ENCODE measurements at places on chromosomes 16 and 17. TPM values are rescaled to one million over a fixed set of nuclear protein-coding genes. Genes with fewer than 3 reads are reported as not detected.

The ARMC7 gene
- 1.8 TPM for total RNA-seq

The EVI2A gene
- total RNA-seq = 9.9 TPM

The EPX gene
- not detected for total RNA-seq

The CIITA gene
- under 0.01 TPM for total RNA-seq

The SPATA32 gene
- total RNA-seq = under 0.01 TPM

The RABEP2 gene
- 43.3 TPM for total RNA-seq

The CLEC18B gene
- 0.53 TPM for total RNA-seq

The BAIAP3 gene
- total RNA-seq = 0.92 TPM

The NPIPB2 gene
- 3.7 TPM for total RNA-seq

The HSD17B2 gene
- 0.68 TPM for total RNA-seq

The ARHGAP27 gene
- total RNA-seq = 2.4 TPM

The IQCK gene
- total RNA-seq = 8.1 TPM

All from aortic smooth muscle cell (primary cell).